ENCODE measurements at places on chromosomes 4 and X.

DNA sequence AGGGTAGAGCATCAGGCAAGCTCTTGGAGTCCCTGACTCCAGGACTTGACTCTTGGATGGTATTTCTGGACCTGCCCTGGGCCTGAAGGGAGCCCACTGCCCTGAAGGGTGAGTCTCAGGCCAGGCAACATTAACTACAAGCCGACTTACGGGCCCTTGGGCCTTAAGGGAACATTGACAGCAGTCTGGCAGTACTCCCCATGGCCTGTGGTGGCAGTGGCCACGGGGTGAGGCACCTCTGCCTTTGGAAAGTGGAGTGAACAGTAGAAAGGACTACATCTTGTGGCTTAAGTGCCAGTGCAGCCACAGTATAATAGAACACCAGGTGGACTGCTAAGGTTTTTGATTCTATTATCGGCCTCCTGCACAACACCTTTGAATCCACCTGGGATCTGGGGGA is 36.3 kb downstream of the SH3BGRL start:
- no peak for DNase-seq

DNA sequence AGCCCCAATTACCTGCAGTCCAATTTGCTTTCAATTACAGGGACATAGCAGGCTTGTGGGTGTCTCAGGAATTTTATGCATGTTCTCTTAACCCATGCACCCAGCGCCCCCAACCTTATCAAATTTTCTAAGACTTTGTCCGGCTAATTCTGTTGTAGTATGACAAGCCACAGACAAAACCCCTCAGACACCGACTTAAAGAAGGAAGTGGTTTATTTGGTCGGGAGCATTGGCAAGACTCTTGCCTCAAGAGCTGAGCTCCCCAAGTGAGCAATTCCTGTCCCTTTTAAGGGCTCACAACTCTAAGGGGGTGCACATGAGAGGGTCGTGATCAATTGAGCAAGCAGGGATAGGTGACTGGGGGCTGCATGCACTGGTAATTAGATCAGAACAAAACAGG is 28.7 kb upstream of the IL9R start:
- no peak for DNase-seq

- no peak for DNase-seq
These were observed 7.4 kb downstream of the ZRSR2 start for GRCh38 chrX:15797707-15798106.

- no peak for DNase-seq
These were observed 213.3 kb downstream of the GLUD2 start for GRCh38 chrX:121260596-121261240.

DNA sequence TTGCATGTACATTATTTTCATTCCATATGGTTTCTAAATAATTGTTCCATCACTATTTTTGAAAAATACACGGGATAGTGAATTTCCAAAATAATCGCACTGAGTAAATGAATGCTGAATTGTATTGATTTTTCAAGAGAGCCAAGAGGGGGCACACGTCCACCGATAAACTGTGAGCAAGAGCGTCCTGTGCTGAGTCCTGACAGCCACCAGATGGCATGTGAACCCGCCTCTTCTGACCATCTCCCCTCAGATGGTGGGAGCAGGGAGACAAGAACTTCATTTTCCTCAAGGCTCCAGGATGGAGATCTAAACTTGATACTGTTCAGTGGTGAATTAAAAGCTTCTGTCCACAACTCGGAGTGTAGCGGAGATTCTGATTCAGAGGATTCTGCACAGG is 30.6 kb upstream of the IL9R start:
- DNase-seq: no peak

GRCh38 chrX:69162361-69162865 is 2.8 kb downstream of the PJA1 start:
- DNase-seq: no peak

DNA sequence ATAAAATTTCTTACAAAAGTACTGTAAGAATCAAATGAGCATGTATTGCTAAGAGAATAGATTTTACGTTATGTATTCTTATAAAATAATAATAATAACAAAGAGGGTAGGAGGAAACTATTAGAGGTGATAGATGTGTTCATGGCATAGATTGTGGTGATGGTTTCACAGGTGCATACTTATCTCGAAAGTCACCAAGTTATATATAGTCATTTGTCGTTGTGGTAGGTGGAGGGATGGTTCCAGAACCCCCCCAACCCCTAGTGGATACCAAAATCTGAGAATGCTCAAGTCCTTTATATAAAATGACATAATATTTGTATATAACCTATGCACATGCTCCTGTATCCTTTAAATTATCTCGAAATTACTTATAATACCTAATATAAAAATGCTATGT is 36.7 kb upstream of the H2AZ1 start:
- DNase-seq: no peak

DNA sequence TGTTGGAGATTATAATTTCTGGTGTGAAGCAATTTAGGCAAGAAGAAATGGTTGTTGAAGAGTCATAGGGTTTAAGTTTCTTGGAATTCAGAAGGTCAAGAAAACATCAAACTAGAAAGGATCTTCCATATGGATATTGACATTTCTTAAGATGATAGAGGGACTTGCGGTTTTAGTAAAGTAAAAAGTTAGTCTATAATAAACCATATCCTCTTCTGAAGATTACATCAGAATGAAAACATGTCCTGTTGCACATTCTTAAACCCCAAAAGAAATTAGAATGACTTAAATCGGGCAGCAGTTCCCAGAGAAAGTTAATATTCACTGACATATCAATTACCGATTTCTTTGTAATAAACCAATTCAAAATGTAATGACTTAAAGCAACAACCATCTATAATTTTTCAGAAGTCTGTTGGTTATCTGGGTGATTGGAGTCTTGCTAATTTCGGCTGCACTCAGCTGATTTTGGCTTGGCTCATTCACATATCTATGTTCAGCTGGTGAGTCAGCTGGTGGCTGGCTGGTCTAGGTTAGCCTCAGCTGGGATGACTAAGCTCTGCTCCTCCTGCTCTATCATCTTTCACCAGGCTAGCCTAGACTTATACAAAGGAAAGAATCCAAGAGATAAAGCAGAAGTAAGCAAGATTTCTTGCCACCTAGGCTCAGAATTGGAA is 24.4 kb upstream of the DYNLT3 start:
- no peak for DNase-seq
